ENCODE measurements at places on chromosomes 2 and 18.

DNA sequence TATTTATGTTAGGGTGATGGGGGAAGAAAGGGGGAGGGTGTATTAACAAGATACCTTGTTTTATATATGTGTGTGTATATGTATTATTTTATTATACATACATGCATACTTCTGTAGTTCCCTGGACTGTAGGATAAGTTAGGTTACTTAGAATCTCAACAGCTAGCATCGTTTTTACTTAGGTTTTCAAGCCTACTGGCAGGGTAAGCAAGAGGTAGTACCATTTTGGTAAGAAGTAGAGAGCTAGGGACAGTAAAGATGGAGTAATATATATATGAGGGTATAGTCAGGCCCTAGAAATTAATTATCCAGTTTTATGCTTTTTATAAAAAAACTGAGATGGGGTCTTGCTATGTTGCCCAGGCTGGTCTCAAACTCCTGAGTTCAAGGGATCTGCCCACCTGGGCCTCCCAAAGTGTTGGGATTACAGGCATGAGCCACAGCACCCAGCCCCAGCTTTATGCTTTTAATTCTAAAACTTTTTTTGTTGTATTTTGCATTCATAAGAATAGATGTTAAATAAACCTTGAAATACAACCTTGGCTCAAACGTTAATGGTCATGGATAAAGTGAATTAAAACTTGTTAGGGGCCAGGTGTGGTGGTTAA is 13.2 kb downstream of the MSH6 start:
- DNase-seq, result no peak

- no peak for DNase-seq
Measured at GRCh38 chr18:26543373-26543772, 5.0 kb downstream of the KCTD1 start.

DNA sequence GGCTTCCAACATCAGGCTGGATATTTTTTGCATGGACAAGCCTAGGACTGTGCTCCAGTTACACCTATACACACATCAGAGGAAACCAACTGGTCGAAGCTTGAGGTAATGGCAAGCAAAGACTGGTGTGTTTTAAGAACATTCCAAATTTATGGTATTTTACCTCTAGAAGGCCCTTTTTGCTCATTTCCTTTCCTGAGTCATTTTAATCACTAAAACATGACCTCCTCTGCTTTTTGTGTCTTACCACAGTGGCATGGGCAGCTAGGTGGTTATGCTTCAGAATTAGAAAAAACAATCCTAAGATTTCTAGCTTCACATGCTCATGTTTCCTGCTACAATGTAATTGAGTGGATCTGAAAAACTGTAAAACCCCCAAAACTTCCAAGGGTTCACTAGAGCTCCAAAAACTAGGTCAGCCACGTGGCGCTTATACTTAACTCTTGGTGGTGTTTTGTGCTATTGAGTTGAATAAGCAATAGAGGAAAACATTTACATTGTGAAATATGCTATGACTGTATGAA is 30.6 kb upstream of the CHRNA1 start:
- no peak for DNase-seq

DNA sequence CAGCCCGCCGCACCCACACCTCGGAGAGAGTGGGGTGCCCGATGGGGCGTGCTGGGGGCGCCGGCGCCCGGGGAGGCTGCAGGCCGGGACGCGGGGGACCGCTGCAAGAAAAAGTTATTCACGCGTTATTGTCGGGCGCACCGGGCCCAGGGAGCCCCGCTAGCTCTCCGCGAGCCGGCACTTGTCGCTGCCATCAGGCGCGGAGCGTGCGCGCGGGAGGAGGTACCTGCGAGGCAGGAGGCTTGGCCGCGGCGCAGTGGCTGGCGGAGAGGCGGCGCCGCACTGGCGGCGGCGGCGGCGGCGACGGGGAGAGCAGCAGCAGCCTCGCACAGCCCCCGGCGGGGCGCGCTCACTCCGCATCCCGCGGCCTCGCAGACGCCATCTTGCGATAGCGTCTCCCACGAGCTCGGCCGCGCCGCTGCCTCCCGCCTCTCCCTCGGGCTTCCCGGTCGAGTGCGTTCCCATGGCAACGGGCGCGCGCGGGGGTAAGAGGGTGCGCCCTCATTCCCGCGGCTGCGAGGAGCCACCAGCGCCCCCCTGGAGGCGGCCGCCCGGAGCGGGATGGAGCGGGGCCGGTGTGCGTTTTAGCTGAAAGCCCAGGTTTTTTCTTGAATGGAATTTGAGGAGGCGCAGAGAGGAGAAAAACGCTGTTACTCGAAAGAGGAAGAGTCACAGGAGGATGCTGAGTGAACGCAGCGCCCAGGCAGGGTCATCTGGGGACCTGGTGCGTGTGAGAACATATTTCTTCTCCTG is at the start of gene CHN1:
TSS of gene CHN1 (minus strand) at position 402 of the 753 bp plus-strand sequence. CDS start 469 bp downstream, outside the sequence.
- DNase-seq, result peak; percentile 32

Data from stimulated activated CD4-positive, alpha-beta T cell treated with anti-CD3 and anti-CD28 coated beads, Interleukin-1b, Interleukin-23, amount 100 ng/mL, for 1 hour (primary cell).